ENCODE measurements at places on chromosomes 1 and 21.

DNA sequence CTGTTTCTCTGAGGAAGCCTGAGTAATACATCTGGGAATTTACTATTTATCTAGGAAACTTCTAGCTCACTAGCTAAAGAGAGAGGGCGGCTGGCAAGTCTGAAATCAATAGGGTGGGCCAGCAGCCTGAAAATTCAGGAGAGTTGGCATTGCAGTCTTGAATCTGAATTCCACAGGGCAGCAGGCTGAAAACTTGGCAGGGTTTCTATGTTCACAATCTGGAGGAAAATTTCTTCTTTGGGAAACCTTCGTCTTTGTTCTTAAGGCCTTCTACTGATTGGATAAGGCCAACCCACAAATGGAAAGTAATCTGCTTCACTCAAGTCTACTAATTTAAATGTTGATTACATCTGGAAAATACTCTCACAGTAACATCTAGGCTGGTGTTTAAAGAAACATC is 101.0 kb upstream of the COG2 start:
- DNase-seq, result no peak

GRCh38 chr1:200518524-200518923 is 102.0 kb downstream of the KIF14 start:
- DNase-seq, result no peak

DNA sequence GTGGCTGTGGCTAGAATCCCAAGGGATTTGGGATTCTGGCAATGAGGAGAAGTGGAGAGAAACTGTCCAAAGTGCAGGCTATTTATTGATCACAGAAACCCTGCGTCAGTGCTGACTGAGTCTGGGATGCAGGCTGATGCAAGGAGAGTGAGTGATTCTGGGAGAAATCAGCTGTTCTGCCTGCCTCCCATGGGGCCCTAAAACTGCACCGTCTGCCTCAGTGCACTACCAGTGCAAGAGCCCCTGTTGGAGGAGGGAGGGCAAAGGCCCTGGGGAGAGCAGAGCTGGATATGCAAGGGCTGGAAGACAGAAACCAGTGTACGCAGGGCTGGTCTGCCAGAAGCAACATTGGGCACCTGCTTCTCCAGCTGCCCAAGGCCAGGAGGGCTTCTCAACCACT is 42.6 kb downstream of the C1orf198 start:
- no peak for DNase-seq

DNA sequence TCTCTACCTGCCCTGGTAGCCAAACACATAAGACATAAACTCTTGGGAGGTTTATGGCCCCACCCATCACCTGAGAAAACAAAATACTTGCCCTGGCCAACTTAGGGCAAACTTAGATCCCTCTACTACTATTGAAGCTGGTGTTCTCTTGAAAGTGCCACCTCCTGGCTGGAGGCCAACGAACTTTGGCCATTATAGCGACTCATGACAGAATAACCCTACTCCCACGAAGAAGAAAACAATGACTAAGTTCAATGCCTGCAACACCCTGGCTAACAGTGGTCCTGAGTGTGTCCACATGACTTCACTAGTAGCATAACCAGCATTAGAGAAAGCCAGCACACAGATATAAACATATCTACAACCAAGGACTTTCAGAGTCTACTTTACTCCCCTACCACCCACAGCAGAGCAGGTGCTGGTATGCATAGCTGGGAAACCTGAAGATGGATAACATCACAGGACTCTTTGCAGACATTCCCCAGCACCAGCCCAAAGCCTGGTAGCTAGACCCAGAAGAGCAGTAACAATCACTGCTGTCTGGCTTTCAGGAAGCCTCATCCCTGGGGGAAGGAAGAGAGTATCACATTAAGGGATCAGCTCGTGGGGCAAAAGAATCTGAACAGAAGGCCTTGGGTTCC is 81.0 kb downstream of the SLC30A10 start:
- DNase-seq, result peak; percentile 20

- no peak for DNase-seq
Observed at GRCh38 chr21:46610018-46610701, 5.3 kb upstream of the S100B start.
